ENCODE measurements at places on chromosomes 13 and 19.

- no peak for DNase-seq
Measured at GRCh38 chr13:84443463-84443862, 561.2 kb upstream of the SLITRK1 start.

GRCh38 chr13:27794921-27795717 is 2.8 kb downstream of the GSX1 start:
- DNase-seq, result no peak

DNA sequence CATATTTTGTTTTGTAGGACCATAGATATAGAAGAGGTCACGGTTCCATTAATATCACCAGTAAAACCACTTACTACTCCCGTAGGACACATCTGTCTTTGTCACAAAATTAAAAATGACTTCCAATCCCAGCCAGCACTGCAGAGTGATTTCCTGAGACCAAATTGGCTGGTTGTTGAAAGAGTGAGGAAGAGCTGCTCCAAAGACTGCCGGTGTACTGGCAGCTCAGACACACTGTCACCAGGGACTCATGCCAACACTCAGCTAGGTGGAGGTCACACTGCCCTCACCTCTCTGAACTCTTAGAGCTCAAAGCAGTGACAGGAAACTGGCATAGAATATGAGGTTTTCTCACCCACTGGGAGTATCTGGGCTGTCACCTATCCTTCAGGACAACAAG is 52.1 kb downstream of the FLT1 start:
- no peak for DNase-seq

DNA sequence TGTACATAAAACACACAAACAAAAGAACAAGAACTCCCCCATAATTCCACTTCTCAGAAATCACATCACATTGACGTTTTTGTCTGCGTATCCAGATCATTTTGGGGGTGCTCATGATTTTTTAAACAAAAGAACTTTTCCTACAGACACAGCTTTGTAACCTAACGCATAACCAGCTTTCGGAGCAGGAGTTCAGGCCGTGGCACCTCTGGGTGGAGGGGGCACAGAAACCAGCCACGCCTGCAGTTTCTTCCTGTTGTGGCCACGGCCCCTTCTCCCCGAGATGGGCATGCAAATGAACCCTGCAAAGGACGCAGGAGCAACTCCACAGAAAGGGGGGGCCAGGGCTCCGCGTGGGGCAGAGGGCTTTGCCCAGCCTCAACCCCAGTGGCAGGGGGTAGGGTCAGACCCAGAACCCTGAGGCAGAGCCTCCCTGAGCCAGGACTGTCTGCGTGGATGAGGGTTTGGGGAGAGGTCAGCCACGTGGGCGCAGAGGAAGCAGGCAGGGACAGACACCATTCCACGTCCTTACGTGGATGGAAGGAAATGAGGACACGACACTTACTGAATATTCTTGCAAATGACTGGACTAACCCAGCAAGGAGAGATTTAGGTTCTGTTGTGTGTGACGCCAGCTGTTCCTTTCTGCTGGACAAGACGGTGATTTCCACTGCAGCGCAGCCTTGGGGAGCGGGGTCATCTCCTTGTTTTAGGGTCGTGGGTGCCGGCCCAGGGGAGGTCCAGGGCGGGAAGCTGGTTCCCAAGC is 64.4 kb downstream of the RASA3 start:
- no peak for DNase-seq

- DNase-seq, result no peak
Measured at GRCh38 chr13:50466456-50466855, 377.0 kb downstream of the DLEU7 start.

DNA sequence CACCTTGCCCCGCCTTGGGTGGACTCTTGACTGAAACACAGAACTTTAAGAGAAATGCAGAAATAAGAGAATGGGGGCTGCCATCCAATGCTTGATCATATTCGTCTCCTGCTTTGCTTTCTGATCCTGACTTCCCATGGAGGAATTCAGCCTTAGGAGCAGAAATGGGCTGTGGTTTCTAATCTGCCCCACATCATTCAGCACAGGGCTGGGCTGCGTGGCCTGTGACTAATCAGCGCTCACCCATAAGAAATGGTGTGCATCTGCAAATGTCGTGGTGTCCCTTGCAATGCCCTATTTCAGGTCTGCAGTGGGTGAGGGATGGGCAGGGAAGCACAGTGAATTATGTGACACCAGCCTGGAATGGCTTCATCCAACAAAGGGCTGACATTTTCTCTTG is 60.7 kb upstream of the URI1 start:
- no peak for DNase-seq

GRCh38 chr19:30374865-30375552 is 2.8 kb downstream of the ZNF536 start:
- no peak for DNase-seq

DNA sequence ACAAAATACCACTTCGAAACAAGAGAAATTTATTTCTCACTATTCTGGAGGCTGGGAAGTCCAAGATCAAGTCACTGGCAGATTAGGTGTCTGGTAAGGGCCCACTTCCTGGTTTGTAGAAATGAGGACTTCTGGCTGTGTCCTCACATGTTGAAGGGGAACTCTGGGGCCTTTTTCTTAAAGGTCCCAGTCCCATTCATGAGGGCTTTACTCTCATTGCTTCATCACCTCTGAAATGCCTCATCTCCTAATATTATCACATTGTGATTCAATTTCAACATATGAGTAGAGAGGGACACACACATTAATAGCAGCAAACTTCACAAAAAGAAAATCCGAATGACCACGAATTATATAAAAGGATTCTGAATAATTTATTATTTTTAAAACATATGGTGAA is 21.6 kb upstream of the SIGLEC14 start:
- no peak for DNase-seq

DNA sequence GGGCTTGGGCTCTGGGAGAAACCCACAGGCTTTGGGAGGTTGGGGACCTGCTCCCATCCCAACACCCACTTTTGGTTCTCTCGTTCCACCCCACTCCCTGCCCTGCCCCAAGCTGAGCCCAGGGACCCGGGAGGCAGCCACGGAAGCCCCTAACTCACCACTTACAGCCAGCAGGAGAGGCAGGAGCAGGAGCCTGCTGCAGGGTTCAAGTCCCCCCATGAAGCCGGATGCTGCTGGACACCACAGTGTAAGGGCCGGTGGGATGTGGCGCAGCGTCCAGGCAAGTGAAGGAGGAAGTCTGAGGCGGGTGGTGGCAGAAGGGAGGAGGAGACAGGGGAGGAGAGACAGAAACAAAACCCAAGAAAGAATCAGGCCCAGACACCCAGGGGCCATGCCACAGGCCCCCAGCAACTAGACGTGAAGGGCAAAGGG is at the start of gene TYROBP:
TYROBP (minus strand) TSS at position 286 of the 432 bp plus-strand sequence; CDS start at position 219, 67 bp downstream.
- no peak for DNase-seq

DNA sequence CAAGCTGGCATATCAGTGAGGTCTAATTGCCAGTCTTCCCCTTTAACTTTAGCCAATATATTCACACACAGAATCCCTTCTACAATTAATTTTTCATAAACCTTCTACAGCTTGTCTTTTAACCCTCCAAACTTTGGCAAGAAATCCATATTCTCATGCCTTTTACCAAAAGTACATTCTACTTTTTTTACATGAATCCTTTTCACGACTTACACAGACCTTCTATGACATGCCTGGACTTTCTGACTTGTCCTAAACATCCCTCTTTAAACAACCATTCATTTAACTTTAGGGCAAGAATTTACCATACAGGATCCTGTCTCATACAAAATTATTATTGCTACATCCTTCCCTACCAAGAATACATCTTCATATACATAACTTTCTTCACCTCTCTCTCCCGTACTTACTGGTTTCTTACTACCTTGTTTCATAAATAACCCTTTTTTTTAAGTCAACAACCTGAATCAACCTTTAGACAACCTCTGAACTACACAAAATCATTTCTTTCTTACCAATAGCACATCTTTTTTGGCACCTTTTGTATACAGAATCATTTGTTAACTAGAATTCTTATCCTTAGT is 23.5 kb downstream of the ZNF544 start:
- DNase-seq, result no peak

- DNase-seq, result no peak
Measured at GRCh38 chr13:44578067-44578400, 1.9 kb upstream of the TSC22D1 start.

- no peak for DNase-seq
Measured at GRCh38 chr13:86909318-86909717, 761.9 kb upstream of the SLITRK5 start.

DNA sequence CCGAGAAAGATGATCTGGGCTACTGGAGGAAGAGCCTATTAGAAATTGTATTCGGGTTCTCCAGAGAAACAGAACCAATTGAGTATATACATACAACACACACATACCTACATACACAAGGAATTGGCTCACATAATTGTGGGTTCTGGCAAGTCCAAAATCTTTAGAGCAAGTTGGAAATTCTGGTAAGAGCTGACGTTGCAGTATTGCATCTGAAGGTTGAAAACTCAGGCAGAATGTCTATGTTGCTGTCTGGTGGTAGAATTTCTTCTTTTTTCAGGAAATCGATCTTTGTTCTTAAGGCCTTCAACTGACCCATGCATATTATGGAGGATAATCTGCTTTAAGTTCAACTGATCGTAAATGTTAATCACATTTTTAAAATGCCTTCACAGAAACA is 15.5 kb upstream of the OLFM4 start:
- no peak for DNase-seq

DNA sequence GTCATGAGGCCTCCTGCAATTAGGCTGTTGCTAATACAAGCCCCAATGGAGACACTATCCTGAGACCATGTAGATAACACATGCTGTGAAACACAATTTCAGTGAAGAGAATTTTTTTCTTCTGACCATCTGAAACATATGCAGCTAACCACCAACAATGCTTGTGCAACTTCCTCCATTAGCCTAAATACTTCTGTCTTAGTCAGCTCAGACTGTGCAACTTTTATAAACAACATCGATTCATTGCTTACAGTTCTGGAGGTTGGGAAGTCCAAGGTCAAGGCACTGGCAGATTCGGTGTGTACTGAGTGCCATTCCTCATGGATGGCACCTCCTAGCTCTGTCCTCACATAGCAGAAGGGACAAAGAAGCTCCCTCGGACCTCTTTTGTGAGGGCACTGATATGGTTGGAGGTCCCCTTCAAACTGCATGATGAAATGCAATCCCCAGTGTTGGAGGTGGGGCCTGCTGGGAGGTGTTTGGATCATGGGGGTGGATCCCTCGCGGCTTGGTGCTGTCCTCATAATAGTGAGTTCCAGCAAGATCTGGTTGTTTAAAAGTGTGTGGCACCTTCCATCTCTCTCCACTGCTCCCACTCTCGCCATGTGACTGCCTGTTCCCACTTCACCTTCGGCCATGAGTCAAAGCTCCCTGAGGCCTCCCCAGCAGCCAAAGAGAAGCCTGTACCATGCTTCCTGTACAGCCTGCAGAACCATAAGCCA is 27.7 kb downstream of the STK24 start:
- DNase-seq, result no peak

GRCh38 chr19:17348700-17349099 is 11.3 kb downstream of the GTPBP3 start:
- no peak for DNase-seq

- DNase-seq, result no peak
Measured at GRCh38 chr19:45577111-45577905, 7.3 kb downstream of the OPA3 start.

DNA sequence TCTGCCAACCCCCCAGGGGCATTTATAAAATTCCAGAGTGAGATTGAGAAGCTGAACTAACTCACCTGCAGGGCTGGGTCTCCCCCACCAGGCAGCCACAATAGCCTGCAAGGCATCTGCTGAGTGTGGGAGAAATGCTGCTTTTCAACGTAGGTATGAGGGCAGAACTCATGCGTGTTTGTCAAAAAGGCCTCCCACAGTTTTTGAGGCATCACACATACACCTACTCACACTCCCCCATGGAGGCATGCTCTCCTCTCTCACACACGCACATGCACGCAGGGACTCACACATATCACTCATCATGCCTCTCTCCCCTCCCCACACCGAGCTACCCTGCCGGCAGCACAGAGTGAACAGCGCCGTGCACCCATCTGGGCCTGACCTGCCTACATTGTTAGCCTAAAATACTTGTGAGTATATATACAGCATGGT is 390.5 kb downstream of the FGF9 start:
- no peak for DNase-seq

Data from liver (tissue), 10 donors.